ENCODE measurements at places on chromosomes 11 and 22.
A peak's percentile ranks its signal among the peaks of the same experiment; 100 is the strongest.

DNA sequence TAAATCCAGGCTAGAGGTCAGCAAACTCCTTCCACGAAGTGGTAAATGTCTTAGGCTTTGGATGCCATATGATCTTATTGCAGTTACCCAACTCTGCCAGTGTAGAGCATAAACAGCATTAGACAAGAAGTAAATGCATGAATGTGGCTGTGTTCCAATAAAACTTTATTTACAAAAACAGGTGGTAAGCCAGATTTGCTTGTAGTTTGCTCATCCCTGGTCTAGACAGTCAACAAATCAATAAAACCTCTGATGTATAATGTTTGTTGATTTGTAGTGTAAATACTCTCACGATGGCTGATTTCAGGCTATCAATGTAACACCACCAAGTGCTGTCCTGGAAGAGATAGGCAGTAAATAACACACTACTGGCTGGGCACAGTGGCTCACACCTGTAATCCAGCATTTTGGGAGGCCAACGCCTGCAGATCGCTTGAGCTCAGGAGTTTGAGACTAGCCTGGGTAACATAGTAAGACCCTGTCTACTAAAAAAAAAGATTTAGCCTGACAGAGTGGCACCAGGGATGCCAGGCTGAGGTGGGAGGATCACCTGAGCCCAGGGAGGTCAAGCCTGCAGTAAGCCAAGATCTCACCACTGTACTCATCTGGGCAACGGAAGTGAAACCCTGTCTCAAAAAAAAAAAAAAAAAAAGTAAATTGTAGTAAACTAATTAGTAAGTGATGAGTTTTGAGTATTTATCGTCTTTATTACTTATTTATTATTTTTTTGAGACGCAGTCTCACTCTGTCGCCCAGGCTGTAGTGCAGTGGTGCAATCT, 6.9 kb upstream of the CATSPER1 start:
- no peak for DNase-seq

DNA sequence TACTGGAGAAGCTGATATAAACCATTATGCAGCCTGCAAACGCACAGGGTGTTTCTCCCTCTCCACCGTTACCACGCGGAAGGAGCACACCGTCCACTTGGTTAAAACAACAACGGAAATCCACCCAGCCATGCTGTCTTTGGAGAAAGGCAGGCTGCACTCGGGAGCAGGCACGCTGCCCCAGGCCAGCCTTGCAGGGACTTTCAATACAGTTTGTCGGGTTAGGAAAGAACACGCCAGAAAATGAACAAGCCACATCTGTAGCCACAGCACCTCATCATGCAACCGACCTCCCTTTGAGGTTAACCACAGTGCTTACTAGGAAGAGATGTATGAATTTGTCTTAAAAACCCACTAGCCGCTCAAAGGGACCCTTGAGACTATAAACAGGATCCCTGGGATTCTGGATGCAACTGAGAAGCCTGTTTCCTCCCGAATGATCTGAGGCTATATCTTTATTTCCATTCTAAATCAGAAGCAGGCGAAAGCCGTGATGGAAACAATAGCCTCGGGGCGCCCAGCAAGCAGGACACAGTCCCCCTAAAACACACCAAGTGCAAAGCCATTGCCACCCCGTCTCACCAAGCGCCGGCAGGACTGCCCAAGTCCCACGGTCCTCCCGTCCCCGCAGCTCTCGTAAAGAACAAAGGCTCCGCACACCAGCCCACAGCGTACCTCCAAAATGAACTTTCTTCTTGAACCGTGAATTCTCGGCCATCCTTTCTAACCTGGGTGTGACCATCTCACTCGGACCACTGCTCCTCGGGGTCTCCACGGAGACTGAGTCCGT, 318.9 kb downstream of the CTTN start:
- no peak for DNase-seq

- DNase-seq = no peak
Measured at GRCh38 chr11:70124321-70125000, 46.3 kb downstream of the ANO1 start.

- no peak for DNase-seq
Measured at GRCh38 chr11:2777386-2777785, 77.6 kb upstream of the KCNQ1OT1 start.

DNA sequence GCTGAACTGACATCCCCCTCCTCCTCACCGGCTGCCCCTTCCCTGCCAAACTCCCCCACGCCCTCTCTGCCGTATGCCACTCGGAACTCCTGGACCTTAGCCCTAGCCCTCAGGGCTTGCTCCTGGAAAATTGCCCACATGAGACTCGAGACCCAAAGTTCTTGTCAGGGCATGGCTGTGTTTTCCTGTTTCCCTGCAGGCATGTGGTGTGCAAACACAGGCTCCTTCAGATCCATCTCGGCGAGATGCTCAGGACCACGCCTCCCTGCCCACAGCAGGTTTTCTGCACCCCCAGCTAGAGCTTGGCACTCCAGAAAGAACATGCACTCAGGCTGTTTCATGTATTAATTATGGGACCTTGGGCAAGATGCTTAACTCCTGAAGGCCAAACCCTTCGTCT, 1480.4 kb downstream of the BRD1 start:
- DNase-seq = no peak

DNA sequence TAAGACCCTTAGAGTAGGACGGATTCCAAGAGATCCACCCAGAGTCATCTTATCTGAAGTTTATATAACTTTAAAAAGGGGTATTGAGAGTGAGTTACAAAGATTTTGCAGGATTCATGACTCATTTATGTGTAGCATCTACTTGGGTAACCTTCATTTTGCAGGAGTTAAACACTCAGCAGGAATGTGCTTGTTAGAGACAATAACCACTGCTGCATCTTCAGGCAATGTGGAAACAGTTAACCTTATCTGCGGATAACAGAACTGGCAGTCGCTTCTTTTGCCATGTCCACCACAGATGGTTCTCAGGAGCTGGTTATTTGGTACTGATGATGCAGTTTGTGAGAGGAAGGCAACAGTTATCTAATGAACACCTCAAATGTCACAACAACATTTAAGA, 417.9 kb upstream of the DDI1 start:
- no peak for DNase-seq

GRCh38 chr22:47012589-47013370, 250.3 kb downstream of the TBC1D22A start:
- DNase-seq = no peak

DNA sequence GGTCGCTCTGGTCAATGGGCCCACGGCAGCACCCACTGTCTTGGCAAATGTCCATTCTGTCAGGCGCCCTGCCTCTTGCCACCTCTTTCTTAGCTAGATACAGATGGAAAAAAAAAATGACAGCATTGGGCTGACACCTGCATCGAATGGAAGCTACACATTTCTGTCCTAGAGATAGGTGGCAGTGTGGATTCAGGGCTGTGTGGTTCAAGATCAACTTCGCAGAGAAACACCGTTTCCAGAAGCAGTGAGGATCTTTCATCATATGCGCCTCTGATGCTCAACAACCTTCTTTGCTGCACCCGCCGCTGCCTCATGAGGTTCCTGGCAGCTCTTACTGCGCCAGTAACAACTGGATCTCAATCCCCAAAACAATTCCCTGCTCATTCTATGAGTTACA, 236.3 kb downstream of the KIRREL3 start:
- no peak for DNase-seq

GRCh38 chr22:22558972-22559603, at the start of gene PRAME:
TSS of gene PRAME (minus strand) at chr22:22559265. CDS start at chr22:22556832, 2,433 bp downstream.
- peak; percentile 81 for DNase-seq

DNA sequence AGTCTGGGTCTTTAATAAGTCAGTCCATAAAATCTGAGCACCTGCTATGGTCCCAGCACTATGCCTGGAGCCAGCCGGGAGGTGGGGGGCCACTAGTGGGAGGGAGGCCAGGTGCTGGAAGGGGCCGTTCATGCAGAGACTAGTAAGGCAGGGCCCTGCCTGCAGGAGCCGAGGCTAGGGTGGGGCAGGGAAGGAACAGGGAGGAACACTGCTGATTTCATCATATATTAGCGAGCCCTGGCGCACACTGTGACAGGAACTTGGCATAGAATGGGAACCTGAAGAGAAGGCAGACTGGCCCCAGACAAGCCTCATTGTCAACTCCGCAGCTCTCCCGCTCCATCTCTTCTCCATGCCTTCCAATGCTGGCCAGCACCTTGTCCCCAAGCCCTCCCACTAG, 7.1 kb downstream of the VSIG10L2 start:
- DNase-seq = no peak

GRCh38 chr11:113384551-113384950, 3.0 kb upstream of the ANKK1 start:
- DNase-seq = no peak

- DNase-seq = no peak
Measured at GRCh38 chr11:108609682-108610081, 16.1 kb upstream of the EXPH5 start.

DNA sequence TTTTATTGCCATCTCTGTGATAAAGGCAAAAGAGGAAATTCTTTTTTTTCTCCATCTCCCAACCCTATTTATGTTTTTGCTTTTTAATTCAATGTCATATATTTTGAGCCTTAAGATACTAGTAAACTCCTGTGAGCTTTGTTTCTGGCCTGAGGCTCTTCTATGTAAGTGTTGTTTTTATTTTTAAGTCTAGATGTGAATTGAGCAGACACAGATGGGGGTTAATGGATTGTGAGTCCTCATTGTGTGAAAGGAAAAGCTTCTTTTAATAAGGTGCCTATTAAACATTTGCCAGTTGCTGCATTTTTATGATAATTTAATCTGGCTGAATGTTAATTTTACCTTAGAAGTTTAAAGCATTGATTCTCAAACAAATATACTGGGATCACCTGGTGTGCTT, 2337.9 kb upstream of the RAG2 start:
- DNase-seq = no peak

- DNase-seq = peak; percentile 94
Measured at GRCh38 chr22:31489632-31490495, at the start of gene EIF4ENIF1. TSS of gene EIF4ENIF1 (minus strand) at chr22:31489842. CDS start at chr22:31488718, 1,124 bp downstream.

DNA sequence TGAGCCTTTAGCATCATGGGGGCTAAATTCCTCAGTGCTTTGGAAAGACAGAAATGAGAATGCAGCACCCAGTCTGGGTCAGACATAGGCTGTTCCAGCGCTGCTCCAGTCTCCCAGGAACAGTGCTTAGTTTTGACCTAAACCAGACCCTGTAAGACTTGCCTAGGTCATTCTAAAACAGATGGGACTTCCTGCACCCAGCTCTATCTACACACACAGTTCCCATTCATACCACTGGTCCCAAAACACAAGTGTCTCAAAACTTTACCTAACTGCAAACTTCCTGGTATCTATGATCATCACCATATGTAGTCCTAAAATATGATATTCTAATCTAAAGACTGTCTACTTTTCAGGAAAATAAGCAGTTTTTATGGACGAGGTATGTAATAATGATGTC, 37.9 kb downstream of the PRCP start:
- DNase-seq = no peak

DNA sequence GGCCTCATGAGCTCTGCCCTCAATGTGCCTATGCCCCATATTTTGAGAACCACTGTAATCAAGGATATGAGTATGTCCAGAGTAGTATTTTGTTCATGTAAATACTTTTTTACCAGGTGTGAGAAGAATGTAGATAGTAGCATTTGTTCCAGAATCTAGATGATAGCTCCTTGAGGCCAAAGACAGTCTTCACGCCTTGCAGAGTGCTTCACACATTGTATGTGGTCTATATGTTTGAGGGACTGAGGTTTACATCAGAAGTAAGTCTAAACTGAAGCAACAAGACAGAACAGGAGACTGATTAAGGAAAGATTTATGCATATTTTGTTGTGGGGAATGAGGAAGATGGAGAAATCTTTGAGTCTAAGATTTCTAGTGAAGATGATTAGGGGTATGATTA, 12.5 kb downstream of the CEP57 start:
- DNase-seq = no peak

GRCh38 chr11:13344818-13345217, 67.2 kb downstream of the BMAL1 start:
- DNase-seq = no peak

DNA sequence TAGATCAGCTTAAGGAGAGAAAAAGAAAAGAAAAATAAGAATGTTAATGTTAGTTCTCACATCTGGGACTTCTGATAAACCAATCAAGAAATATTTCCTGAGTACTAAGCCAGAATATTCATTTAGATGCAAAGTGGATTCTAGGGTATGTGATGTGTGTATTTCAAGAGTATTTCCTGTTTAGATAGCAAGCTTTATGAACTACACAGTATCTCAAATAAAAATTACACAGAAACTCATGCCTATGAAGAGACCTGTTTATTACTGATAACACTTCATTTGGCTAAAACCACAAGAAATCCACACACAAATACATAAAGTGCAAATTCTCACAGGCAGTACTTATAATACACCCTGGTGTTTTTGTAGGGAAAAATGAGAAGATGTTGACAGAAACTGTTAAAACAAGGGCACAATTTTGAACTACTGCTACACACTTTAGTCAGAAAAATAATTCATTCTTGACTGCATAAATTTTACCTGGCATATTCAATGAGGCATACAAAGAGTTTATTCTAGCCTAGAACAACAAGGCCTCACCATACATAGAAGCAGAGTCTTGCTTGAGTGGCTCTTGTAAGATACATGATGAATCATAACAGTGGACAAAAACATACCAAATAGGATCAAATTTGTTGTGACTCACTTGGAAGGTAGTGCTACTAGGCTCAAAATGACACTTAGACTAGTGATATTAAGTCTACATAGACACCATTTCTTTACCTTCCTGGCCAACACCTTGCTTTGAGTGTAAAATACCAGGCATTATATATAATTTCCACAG, 18.8 kb upstream of the P4HA3 start:
- no peak for DNase-seq

DNA sequence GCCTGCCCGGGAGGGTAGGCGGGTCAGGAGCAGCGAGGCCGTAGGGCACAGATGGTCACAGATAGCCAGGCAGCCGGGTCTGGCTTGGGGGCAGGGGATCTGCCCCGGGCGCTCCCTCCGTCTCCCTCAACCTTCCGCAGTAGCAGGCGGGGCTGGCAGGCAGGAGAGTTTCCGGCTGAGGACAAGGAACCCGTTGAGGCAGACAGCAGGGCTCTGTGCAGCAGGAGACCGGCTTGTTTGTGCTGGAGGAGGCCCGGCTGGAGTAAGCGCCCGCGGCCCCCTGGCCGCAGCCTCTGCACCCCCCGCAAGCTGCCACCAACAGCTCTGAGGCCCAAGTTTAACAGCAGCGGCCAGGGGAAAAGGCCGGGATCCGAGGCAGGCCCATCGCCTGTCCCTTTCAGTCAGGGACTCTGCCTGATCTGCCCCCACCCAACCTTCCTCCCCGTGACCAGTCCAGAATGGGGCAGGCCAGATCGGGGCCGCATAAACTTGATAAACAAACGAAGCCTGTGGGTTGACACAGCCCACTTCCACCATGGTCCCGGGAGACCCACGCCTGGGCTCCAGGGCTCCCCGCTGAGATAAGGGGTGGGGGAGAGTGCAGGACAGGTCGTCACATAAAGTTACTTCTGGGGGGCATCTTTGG, 13.6 kb downstream of the SCARF2 start:
- DNase-seq = no peak

Measured in GM13977 (cell line).